ENCODE measurements at places on chromosomes 7 and 10.

GRCh38 chr10:68137171-68137570 is 27.9 kb downstream of the MYPN start:
- DNase-seq: no peak

DNA sequence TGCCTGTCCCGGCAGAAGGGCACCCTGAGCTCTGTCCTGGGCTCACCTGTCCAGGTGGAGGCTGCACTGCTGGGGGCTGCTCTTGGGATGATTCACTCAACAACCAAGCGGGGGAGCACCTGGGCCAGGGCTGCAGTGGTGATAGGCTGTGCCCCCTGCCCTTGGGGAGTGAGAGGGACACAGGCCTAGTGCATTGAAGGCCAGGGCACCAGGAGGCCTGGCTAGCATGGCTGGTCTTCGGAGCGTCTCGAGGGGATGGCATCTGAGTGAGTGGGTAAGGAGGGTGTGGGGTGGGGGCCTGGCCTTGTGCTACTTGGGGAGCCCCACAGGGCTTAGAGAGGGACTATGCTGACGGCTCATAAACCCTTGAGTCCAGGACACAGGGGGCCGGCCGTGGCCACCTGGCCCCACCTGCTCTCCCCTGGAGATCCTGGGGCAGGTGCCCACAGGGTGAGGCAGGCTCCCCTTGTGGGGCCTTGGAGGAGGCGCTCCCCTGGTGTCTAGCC is 3.1 kb downstream of the PWWP2B start:
- DNase-seq: no peak

DNA sequence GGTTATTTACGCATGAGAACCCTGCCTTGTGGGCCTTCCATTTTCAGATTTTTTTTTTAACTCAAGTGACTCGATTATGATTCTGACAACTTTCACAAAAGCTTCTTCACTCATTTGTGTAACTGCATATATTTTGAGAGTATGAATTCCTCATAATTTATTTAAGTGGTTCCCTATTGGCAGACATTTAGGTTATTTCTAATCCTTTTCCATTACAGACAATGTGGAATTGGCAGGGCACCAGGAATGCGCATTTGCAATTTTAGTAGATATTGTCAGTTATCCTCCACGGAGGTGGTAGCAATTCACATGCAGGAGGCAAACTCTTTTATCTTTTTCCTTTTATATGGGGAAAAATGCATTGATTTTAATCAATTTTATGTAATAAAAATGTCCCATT is 2.5 kb downstream of the TMEM176B start:
- DNase-seq: no peak

- no peak for DNase-seq
Measured at GRCh38 chr10:15141136-15142054, 27.1 kb downstream of the NMT2 start.

DNA sequence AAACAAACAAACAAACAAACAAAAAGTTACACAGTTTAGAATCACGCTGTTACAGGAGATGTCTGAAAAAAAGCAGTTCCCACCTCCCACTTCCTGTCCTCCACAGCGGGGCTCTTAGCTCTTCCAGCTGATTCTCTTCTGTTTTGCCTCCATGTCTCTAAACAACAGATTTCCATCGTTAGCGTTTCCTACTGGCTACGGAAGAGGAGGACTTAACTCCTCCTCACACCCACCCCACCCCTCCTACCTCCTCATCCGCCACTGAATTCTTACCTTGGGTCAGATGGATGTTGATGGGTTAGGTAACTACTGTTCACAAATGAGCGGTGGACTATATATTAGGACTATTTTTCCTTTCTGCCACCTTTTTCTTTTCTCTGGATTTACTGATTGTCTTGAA is 36.8 kb upstream of the NUB1 start:
- peak; percentile 3 for DNase-seq

GRCh38 chr7:31134246-31135188 is 82.4 kb downstream of the ADCYAP1R1 start:
- no peak for DNase-seq

DNA sequence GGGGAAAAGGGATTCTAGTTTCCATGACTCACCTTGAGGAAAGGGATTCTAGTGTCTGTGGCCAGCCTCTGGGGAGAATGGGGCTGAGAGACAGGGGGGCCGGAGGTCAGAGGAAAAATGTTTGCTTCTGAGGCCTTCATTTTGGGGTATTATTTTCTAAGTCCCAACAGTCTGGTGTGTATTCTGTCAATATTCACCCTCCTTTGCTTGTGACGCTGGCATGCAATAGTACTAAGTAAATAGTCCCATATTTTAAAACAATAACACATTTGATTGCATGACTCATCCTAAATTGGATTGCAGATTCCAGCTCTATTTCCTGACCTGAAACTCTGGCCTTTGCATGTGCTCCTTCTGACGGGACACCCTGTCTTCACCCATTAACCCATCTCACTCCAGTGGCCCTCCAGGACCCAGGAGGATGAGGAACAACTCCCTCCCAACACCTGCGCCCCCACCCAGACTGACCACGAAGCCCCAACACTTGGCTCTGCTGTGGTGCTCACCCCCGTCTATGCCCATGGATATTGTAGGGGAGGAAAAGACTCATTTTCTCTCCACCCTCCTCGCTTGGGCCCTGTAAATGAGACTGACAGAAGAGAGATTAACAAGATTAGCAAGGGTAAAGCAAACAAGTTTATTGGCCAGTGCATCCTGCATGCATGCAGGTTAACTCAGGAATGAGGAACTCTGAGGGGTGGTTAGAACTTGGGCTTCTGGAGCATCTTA is 495.6 kb upstream of the KLF6 start:
- DNase-seq: peak; percentile 69

DNA sequence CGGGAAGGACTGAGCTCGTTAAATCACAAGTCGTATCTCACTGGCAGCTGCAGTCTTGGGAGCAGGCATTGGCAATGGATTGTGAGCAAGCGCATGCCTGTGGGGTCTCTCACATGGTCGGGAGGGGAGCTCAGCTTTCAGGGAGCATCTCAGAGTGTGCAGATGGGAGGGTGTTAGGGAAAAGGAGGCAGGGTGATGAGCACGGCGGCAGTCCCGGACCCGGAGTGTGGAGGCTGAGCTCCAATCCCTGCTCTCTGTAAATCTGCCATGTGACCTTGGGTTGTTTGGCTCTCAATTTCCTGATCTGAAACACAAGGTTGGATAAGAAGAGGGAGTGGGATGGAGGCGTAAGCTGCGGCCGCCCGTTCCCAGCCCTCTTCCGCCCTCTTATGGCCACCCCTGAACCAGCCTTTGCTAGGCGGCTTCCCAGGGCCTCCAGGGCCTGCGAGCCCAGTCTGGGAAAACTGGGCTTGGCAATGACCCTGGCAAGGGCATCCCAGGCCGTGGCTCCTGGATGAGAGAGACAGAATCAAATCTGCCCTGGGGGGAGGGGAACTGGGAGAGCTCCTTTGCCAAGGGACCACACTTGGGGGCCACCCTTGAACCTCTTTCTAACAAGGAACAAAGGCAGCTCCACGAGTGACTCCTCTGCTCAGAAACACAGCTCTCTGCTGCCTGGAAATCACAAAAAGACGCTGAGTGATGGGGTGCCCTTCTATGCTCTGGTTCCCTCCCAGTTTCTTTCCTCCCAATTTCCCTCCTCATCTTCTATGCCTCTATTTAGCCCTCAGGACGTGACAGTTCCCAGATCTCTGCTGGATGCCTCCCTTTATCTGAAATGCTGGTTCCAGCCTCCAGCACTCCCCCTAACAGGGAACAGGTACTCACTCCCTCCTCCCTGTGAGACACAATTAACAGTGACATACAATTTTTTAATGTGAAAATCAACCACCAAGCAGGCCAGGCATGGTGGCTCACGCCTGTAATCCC is 41.7 kb upstream of the LOXL4 start:
- peak; percentile 95 for DNase-seq

DNA sequence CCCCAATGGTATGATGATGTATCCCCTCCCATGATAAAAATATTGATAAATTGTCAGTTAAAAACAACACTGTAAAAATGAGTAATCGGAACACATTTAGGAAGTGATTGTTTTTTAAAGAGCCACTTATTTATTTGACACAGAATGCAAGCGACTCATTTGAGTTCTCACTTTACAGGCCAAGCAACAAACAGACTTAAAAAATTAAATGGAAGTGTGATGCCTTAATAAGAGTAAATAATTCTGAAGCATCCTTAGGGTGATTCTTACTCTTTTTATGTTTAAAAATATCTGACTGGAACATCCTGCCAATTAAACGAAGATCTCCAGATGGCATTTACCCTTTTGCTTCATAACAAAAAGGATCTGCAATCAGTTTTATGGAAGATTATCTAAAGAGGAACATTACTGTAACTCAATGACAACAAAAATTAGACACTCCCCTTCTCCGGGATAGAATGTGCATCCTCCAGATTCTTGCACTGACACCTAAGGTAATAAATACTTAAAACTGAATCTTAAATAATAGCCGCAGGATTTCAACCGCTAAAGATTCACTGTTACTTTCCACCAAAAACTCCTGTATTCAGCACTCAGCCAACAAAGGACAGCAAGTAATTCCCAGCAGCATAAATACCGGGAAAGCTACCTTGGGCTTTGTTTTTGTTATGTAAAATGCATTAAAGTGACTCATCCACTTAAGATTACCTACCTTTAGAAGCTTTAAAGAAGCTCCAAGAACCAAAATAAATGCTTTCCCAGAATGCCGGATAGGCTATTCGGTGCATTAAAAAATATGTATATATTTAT is 1.7 kb downstream of the CACNA2D1 start:
- no peak for DNase-seq
